Activated T-cell treated with anti-CD3 and anti-CD28 coated beads for 24 hours (primary cell): ENCODE measurements at places on chromosomes 3 and 15.

DNA sequence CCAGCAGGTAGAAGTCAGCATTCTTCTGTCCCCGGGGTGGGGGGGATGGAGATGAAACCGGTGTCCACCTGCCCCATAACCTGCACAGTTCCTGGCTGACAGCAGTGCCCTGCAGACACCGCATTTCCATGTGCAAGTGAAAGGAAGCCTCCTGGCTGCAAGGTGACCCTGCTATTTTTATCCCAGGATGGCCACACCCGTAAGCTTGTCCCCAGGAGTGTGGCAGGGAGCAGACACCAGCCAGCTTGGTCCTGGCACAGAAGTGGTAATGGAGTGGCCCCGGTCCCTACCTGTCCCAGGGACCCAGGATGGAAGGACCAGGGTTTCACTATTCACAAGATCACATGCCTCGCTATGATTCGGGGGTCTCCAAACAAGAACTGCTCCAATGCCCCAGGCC is 85.3 kb upstream of the RPL32 start:
- no peak for DNase-seq

- DNase-seq: no peak
Measured at GRCh38 chr3:173009410-173009809, 131.6 kb downstream of the SPATA16 start.

GRCh38 chr3:186004209-186004608 is 66.4 kb upstream of the TRA2B start:
- DNase-seq: no peak

DNA sequence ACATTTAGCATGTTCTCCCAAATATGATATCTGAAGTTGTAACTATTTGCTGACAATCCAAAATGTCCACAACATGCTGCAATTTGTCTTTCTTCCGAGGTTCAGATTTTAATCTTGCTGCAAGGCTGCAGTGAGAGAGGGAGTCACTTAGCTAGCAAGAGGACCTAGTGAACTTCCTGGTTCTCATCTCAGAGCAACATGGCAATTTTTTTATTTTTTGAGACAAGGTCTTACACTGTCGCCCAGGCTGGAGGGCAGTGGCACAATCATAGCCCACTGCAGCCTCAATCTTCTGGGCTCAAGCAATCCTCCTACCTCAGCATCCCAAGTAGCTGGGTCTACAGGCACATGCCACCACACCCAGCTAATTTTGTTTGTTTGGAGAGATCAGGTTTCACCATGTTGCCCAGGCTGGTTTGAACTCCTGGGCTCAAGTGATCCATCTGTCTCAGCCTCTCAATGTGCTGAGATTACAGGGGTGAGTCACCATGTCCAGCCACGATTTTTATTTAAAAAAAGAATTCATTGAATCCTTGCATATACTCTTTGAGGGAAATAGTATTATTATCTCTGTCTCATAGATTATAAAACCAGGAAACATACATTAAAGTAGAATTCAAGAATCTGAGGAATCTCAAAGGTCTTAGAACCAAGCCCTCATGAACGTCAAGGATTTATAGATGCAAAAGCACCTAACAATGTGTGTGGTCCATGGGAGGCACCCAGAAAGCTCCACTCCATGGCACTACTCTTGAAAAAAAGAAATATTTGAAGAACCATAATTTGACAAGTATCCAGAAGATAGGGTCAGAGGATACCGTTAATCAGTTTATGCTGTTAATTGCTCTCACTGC is 9.1 kb downstream of the HDC start:
- no peak for DNase-seq
